ENCODE measurements at places on chromosomes 7 and 10.

- peak; percentile 23 for DNase-seq
Measured at GRCh38 chr10:34637418-34637911, 177.6 kb downstream of the PARD3 start.

DNA sequence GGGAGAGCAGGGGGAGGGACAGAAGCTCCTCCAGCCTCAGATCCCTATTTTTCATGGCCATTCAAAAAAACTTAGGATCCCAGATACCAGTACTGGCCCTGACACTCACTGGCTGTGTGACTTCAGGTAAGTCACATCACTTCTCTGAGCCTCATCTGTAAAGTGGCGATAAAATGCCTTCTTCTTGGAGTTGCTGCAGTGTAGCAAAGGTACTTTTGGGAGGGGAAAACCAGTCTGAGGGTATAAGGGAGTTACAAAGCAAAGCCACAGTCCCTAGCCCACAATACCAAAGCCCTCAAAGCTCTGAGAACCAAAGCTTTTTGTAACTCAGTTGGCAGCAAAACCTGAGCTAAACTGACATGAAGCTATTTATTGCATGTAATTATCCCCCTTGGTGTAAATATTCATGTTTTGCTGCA is 43.4 kb upstream of the COL13A1 start:
- no peak for DNase-seq

GRCh38 chr10:30169342-30169741 is 110.0 kb upstream of the JCAD start:
- no peak for DNase-seq

- no peak for DNase-seq
Measured at GRCh38 chr10:64454962-64455361, 933.8 kb downstream of the REEP3 start.

- no peak for DNase-seq
Measured at GRCh38 chr7:781186-781849, 51.0 kb upstream of the SUN1 start.

- DNase-seq = no peak
Measured at GRCh38 chr7:55305135-55305534, 60.0 kb upstream of the LANCL2 start.

- peak; percentile 24 for DNase-seq
Measured at GRCh38 chr7:77544518-77544917, 7.4 kb downstream of the PTPN12 start.

GRCh38 chr10:97754726-97755125 is 17.1 kb downstream of the SFRP5 start:
- DNase-seq = no peak
